ENCODE measurements at places on chromosomes 7 and 10.

GRCh38 chr10:104255311-104255981, 754 bp downstream of the GSTO1 start:
- no peak for DNase-seq

DNA sequence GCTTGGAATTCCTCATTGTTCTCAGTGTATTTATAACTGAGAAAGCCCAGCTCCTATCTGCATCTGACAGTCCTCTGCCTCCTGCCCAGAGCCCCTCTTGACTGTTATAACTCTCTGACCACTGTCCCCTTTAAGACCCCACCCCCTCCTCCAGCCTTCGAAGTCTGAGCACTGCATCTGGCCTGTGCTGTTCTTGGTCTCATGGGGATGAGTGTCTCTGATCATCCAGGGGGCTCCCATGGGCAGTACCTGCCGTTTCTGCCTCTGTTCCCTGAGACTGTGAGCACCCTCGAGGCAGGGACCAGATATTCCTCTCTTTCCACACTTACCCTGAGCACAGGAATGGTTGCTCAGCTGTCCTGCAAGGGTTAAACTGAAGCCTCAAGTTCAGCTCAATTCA, 7.7 kb downstream of the GHRHR start:
- DNase-seq = no peak

- DNase-seq = no peak
Observed at GRCh38 chr10:113267619-113268562, 285.0 kb upstream of the HABP2 start.

- no peak for DNase-seq
Observed at GRCh38 chr7:90520484-90520883, 51.0 kb downstream of the PTTG1IP2 start.

DNA sequence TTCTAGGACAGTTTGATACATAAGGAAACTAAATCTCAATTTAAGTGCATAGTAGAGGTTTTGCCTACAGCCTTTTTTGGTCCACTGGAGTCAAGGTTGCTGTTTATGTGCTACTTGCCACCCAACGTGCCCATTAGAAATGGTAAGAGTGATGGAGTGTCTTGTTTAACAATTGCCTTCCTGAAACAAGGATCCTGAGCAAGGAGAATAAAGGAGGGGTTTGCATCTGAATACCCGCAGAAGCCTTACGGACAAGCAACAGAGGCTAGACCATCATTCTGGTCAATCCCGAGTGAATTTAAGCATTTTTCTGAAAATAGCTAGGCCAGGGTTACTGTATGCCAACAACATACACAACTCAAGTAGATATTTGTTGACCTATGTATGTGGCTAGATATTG, 63.6 kb downstream of the MARCHF5 start:
- DNase-seq = no peak

DNA sequence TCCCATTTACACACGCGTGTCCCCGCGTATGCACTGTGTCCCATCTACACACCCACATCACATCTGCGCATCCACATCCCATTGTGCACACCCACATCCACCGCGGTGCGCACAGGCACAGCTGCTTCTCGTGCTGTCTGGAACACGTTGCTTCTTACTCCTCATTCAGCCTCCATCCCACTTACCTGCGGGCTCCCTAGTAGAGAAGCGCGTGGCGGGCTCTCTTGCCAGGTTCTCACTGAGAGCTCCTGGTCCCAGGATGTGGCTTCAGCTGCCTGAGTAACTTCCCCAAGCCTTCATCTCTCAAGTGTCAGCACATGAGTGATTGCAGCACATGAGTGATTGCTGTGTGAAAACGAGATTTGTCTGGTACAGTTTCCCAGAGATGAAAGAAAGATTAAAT, 117.8 kb downstream of the TRRAP start:
- no peak for DNase-seq

DNA sequence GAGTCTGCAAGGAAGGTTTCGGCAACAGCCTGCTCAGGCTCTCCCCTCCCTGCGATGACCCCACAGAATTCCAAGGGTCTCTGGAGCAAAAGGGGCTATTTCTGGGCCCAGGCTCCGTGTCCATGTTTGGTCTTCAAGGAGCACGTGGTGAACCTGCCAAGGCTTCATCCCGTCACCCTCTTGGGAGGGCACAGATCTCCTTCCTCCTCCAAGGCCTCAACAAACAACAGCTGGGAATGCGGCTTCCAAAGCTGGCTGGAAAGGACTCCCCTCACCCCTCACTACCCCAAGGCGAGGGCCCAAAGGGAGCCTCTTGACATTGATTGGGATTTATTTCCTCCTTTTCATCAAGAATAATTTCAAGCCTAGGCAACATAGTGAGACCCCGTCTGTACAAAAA, 14.0 kb upstream of the KPNA7 start:
- no peak for DNase-seq

DNA sequence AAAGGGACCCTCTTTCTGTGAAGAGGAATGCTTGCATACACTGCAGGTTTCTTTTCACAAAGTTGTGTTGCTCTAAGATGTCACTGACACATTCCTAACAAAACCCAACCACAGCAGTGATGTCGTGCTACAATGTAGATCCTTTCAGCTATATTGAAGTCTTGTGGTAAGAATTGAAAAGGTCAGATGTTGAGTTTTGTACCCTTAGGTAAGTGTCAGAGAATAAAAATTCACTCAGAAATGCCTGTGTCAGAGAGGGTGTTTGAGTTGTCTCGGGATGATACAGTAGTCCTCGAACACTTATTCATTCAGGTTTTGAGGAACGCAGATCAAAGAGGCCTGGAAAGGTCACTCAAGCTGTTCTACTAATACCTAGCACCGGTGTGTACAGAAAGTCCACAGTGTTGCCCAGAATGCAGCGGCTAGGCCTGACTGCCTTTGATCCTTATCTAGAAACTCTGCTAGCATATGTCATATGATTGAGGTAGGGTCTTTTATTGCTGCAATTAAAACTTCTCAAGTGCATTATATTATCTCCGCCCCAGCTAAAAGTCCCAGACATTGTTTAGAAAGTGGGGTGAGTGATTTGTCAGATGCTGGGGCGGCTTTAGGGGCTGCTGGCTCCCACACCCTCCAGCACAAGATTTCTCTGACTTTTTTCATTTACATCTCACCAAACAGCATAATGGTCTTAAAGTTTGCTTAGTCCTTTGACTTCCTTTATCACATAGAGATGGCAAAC, 26.0 kb downstream of the RNF32 start:
- DNase-seq = no peak

- DNase-seq = no peak
Observed at GRCh38 chr7:32458025-32458424, 32.2 kb downstream of the LSM5 start.

DNA sequence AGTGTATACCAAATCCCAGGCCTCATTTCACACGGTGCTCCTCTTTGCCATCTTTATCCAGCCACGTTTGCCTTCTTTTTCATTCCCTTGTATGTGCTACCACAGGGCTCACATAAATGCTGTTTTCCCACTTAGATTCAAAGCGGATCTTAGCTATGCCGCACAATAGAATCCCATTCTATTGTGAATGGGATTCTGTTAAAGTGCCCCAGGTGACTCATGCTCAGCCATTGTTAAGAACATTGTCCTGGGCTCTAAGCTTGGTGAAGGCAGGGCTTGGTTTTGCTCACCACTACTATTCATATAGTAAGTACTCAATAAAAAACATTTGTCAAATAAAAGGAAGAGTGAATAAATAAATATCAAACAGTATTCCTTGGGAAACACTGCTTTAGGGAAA, 72.3 kb upstream of the PHYHIPL start:
- no peak for DNase-seq

DNA sequence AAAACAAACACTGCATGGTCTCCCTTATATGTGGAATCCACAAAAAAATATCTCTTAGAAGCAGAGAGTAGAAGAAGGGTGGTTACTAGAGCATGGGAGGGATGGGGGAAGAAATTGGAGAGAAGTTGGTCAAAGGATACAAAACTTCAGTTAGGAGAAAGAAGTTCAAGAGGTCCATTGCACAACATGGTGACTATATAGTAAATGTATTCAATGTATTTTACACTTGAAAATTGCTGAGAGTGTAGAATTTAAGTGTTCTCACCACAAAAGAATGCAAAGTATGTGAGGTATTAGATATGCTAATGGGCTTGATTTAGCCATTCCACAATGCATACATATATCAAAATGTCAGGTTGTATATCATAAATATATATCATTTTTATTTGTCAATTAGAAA, 232.0 kb upstream of the CELF2 start:
- no peak for DNase-seq

DNA sequence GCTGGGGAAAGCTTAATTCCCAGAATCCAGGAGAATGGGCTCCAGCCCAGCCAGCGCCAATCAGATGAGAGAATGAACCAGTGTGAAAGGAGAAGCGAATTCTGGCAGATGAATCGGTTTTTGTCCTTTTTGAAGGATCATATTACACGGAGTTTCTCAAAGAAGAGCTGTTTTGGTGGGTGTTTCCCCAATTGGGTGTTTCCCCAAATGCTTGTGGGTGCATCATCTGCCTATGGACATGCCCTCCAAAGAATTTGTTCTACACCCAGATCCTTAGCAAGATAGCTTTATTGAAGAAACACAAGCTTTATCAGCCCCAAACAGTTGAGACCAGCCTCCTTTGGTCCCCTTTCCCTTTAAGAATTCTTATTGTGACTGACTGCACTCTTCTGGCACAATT, 186.5 kb upstream of the GPR26 start:
- no peak for DNase-seq

- no peak for DNase-seq
Observed at GRCh38 chr7:13910805-13911551, 78.5 kb downstream of the ETV1 start.

DNA sequence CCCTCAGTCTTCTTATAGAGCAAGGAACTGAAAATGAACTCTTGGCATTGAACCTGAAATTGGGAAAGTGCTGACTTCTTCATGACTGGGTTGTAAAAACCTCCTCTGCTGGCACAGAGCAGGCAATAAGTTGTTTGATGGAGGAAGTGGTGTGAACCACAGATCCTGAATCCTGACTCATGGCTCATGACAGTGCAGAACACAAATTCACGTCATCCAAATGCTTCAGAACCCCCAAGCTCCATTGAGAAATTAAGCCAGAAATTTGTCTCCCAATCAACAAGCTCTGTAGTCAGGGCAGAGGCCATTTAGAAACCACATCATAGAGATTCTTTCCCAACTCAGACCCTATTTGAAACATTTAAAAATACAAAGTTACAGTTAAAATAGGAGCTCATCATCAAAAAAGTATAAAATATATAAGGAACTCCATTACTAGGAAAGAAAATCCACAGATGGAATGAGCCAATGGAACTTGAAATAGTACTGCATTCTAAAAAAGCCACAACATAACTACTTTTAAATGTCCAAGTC, 10.3 kb upstream of the STK17A start:
- DNase-seq = no peak

DNA sequence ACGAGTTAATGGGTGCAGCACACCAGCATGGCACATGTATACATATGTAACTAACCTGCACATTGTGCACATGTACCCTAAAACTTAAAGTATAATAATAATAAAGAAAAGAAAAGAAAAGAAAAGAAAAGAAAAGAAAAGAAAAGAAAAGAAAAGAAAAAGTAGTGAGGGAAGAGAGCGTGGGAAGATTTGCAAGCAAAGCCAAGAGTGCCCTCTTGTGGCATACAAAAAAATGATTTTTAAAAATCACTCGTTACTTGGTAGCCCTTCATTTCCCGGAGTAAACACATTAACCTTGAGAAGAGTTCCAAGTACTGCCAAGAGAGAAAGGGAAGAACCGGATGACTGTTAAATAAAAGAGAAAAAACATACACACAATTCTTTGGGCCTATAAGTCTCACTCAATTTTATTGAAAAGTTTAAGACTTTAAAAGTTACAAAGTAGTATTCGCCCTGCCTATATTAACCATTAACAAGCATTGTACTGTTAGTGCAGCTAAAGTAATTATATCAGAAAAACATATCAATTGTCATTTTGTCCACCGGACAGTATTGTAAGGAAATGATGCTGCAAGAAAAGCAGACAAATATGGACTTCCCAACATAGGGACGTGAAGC, 6.2 kb upstream of the CH25H start:
- DNase-seq = no peak

- DNase-seq = no peak
Observed at GRCh38 chr7:65463184-65463583, 89.5 kb downstream of the ZNF92 start.

- no peak for DNase-seq
Observed at GRCh38 chr7:31875424-31875823, 188.4 kb downstream of the PPP1R17 start.

GRCh38 chr10:127612-128432, 7.4 kb upstream of the ZMYND11 start:
- peak; percentile 17 for DNase-seq

All from activated CD4-positive, alpha-beta T cell treated with anti-CD3 and anti-CD28 coated beads, Interleukin-2, amount 50 U/mL, for 1 hour (primary cell).